G401 (cell line): ENCODE measurements at places on chromosomes 6 and 20. TPM values are rescaled to one million over a fixed set of nuclear protein-coding genes. Genes with fewer than 3 reads are reported as not detected.

DNA sequence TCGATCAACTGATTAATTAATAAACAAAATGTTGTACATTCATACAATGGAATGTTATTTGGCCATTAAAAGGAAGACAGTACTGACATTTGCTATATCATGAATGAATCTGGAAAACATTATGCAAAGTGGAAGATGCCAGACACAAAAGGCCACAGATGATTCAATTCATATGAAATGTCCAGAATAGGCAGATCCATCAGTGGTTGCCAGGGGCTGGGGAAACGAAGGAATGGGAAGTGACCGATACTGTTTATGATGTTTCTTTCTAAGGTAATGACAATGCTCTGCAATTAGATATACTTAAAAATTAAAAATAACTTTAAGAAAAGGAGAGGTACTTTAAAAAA, 37.2 kb downstream of the ELOVL5 start:
- DNase-seq = no peak

DNA sequence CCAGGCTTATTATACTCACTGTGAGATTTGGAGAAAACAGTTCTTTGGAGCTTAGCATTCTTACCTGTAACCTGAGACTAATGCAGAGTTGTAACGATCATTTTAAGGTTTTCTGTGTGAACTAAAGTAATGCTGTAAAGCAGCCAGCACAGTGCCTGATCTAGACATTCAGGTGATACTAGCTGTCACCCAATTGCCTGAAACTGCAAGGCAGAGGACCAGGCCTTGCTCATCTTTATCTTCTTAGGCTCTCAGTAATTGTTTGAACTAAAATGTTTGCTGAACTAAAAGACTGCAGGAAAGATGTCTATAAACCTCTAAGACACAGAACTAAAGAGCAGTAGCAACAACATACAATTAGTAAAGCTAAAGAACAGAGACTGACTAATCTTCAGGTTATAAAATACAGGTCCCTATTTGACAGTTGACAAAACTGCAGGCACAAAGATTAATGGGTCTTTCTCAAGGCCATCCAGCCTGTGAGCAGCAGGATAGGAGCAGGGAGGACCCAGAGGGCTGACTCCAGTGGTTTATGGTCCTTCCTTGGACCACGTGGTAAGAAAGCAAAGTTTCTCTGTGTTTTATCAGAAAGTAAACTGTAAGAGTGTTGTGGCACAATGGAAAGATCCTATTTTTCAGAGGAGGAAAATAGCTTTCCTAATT, 31.4 kb downstream of the SMLR1 start:
- DNase-seq = no peak

- DNase-seq = peak; percentile 74
Observed at GRCh38 chr6:15504581-15505350, 158.1 kb downstream of the DTNBP1 start.

The SLC39A7 gene
- total RNA-seq = 102 and 108 TPM in 2 replicates
